ENCODE measurements at places on chromosomes 13 and 19.

- DNase-seq: no peak
These were observed 14.1 kb downstream of the KRTDAP start for GRCh38 chr19:35476149-35476548.

GRCh38 chr13:42740753-42741152, 40.6 kb upstream of the FAM216B start:
- DNase-seq: no peak

- no peak for DNase-seq
These were observed 98.4 kb upstream of the RAP2A start for GRCh38 chr13:97335488-97336134.

DNA sequence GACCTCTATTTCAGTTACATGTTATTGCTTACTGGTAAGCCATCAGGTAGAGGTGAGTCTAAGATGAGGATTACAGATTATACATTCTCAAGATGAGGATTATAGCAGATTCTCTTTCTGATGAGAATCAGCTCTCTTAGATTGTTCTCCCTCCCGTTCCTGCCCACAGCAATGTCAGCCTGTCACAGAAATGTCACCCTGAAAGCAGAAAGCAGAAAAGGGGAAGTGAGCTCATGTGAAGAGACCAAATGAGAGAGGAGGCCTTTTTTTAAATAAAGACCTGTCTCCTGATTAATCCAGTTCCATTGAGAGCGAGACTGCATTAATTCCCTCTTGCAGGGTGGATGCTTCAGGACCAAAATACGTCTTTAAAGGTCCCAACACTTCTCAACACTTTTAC, 445.6 kb downstream of the KCTD12 start:
- no peak for DNase-seq

- DNase-seq: peak; percentile 28
These were observed 17.0 kb downstream of the HAUS8 start for GRCh38 chr19:17058236-17058635.

GRCh38 chr19:50912727-50913716, 1.8 kb upstream of the KLK4 start:
- no peak for DNase-seq

- no peak for DNase-seq
These were observed 171.7 kb upstream of the KLF12 start for GRCh38 chr13:74305876-74306275.

DNA sequence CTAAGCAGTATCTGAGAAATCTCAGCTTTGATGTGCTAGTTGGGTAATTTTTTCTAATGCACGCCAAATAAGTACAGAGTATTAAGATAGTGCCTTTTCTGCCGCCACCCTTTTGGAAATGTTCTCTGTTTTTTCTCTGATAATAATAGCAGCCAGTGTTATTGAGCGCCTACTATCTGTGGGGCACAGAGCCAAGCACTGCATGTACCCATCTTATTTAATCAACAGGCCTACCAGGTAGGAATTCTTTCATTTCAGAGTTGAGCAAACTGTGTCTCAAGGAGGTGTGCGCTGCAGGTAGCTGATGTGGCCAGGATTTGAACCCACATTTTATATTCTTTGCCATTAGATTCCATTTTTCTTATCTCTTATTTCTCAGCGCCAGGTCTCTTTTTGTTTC, 1.4 kb downstream of the EPN1 start:
- no peak for DNase-seq

DNA sequence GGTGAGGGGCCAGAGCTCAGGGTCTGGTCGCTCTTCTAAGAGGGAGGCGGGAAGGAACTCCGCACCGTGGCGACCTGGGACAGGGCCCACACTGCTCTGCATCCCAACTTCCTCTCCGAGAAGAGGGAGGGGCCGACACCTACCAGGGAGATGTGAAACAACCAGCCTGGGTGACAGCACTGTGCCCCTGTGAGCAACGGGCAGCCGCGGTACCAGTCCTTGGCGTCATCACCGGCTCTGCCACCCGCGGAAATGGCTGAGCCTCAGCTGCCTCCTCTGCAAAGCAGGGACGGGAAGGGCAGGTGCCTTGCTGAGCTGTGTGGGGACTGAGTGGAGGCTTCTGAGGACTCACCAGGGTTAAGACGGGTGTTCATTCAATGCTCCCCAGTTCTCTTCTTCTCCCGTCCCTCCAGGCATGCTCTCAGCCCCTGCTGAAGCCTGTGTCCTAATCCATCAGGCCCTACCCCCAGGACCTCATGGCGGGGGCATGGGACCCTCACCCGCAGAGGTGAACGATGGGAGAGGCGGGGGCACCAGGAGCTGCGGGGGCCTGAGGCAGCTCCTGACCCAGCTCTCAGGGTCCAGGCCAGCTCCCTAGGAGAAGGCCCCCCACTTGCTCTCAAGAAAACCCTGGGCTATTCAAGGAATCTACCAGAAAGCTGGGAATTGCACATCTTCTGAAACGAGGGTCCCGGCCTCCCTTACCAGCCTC, 9.3 kb downstream of the ZNF787 start:
- DNase-seq: peak; percentile 84

DNA sequence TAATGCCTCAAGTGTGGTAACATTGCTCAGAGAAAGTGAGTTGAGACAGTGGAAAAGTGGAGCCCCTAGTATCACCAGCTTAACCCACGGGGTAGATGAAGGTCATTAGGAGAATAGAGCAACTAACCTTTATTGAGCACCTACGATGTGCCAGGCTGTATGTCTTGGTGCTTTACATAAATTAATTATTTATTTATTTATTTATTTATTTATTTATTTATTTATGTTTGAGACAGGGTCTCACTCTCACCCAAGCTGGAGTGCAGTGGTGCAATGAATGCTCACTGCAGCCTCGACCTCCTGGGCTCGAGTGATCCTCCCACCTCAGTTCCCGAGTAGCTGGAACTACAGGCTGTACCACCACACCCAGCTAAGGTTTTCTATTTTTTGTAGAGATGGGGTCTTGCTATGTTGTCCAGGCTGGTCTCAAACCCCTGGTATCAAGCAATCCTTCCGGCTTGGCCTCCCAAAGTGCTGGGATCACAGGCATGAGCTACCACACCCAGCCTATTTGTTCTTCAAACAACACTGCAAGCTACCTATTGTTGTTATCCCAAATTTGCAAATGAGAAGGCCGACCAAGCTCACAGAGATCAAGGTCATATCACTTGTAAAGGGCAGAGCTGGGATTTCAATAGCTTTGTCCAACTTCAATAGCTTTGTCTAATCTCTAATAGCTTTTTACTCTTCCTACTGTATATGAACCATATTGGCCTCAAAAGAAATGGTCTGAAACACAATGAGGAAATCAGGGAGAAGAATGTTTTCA, 79.4 kb downstream of the TM9SF2 start:
- no peak for DNase-seq

GRCh38 chr13:79237981-79238380, 168.1 kb downstream of the RBM26 start:
- DNase-seq: no peak

GRCh38 chr13:76622315-76623040, 263.7 kb downstream of the KCTD12 start:
- peak; percentile 30 for DNase-seq

DNA sequence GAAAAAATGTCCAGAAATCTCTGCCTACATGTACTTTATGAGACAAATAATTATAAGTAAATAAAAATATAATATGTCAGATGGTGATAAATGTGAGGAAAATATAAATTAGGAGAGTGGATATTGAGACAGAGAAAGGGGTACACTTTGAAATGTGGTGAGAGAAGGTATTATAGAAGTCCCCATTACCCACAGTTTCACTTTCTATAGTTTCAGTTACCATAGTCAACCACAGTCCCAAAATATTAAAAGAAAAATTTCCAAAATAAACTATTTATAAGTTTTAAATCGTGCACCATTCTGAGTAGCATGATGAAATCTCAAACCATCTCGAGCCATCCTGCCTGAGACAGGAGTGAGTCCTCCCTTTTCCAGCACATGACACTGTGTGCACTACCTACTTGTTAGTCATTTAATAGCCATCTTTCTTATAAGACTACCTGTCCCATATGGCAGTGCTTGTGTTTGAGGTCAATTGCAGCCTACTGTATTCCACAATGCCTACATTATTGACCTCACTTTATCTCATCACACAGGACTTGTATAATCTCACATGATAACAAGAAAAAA, 653.7 kb downstream of the DACH1 start:
- no peak for DNase-seq

DNA sequence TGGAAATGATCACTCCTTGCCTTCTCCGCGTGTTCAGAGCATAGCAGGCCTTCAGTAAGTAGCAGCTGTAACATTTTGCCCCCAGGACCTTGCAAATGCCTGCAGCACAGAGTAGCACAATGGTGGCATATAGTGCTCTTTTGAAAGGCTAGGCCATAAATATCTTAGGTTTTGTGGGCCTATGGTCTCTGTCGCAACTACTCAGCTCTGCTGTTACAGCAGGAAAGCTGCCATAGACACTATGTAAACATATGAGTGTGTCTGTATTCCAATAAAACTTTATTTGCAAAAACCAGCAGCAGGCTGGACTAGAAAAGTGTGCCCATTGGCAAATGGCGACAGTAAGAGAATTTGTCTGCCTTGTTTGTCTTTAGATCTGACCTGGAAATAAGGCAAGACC, 9.4 kb downstream of the ITPKC start:
- DNase-seq: no peak

DNA sequence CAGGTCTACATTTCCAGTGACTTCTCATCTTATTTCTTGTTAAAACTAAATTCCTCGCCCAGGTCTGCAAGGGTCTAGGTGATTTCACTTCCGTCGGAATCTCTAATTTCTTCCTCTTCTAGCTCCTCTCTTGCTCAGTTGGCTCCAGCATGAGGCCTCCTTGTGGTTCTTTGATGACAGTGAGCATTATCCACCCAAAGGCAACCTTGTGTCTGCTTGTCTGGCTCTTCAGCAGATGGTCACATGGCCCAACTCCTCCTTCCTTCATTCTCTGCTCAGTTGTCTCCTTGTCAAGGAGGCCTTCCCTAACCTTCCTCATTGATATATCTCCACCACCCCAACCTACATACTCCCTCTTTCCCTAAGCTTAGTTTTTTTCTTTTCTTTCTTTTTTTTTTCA, 1391.4 kb downstream of the EFNB2 start:
- no peak for DNase-seq

GRCh38 chr19:48965806-48966540, 864 bp downstream of the FTL start:
- DNase-seq: peak; percentile 90

DNA sequence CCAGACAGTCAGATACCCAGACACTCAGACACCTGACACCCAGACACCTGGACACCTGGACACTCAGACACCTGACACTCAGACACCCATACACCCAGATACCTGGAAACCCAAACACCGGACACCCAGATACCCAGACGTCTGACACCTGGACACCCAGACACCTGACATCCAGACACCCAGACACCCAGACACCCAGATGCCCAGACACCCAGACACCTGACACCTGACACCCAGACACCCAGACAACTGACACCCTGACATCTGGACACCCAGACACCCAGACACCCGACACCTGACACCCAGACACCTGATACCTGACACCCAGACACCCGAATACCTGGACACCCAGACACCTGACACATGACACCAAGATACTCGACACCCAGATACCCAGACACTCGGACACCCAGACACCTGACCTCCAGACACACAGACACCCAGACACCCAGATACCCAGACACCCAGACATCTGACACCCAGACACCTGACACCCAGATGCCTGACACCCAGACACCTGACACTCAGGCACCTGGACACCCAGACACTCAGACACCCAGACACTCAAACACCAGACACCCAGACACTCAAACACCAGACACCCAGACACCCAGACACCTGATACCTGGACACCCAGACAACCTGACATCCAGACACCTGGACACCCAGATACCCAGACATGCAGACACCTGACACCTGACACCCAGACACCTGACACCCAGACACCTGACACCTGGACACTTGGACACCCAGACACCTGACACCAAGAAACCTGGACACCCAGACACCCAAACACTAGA, 19.1 kb downstream of the C19orf12 start:
- no peak for DNase-seq

DNA sequence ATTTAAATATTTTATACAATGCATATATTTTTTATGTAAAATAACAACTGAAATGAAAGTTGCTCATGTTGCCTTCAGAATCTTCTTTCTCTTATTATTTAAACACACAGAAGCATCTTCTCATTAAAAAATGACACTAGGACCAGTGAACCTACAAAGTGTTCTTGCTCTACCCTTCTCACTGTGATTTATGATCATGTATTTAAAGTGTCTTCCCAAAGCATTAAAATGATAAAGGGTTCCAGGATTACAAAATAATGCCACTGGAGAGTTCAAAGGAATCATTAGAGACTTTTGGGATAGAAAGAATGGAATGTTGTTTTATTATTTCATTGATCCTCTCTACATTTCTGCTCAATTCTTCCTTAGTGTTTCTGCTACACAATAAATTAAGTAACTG, 643.6 kb upstream of the SLITRK1 start:
- no peak for DNase-seq

- DNase-seq: peak; percentile 23
These were observed 71.8 kb downstream of the CAB39L start for GRCh38 chr13:49371943-49372613.

GRCh38 chr13:71685072-71685471, 181.9 kb downstream of the DACH1 start:
- DNase-seq: no peak

DNA sequence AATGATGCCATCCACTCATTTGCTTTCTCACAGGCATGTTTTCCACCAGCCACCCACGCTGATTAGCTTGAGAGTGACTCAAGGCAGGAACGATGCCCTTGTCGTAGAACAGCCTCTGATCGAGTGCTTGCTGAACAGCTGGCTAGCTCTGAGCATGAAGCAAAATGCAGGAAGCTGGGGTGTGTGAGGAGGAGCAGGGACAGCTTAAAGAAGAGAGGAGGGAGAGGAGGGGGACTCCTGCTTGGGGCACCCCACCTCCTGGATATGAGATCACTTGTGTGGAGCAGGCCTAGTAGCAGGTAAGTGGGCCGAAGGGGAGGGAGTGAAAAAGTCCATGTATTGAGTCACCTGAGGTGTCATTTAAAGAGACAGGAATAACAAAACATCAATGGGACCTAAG, 48.8 kb downstream of the IRS2 start:
- peak; percentile 49 for DNase-seq

DNA sequence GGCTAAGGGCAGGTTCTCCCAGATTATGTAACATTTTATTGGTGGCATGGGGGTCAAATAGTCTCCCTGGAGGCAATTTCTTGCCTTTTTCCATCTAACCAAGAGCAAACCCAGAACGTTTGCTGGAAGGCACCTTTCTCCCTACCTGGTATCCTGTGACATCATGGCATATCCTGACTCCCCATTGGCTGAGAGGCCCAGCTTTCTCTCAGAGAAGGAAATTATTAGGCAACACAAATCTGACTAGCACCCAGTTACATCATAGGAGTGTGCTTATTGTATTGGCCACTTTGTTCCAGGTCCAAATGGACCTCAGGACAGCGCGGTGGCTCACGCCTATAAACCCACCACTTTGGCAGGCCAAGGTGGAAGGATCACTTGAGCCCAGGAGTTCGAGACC, 13.0 kb downstream of the NTN5 start:
- DNase-seq: no peak

- no peak for DNase-seq
These were observed 43.6 kb downstream of the ARHGAP35 start for GRCh38 chr19:46904114-46905060.

- DNase-seq: no peak
These were observed 1.5 kb downstream of the KCNN4 start for GRCh38 chr19:43779147-43779819.
